CD8-positive, alpha-beta memory T cell (primary cell): ENCODE measurements at places on chromosomes 3 and 15. TPM values are rescaled to one million over a fixed set of nuclear protein-coding genes. Genes with fewer than 3 reads are reported as not detected.

GRCh38 chr3:145854499-145854898 lies 306.5 kb downstream of the PLOD2 start:
- no peak for DNase-seq
- no peaks in the 10 kb centered on the region for H3K36me3 ChIP-seq
- no peaks in the 10 kb centered on the region for H3K27me3 ChIP-seq
- H3K4me1 ChIP-seq, result no peaks in the 10 kb centered on the region
- H3K4me3 ChIP-seq, result no peak overlapping the region

DNA sequence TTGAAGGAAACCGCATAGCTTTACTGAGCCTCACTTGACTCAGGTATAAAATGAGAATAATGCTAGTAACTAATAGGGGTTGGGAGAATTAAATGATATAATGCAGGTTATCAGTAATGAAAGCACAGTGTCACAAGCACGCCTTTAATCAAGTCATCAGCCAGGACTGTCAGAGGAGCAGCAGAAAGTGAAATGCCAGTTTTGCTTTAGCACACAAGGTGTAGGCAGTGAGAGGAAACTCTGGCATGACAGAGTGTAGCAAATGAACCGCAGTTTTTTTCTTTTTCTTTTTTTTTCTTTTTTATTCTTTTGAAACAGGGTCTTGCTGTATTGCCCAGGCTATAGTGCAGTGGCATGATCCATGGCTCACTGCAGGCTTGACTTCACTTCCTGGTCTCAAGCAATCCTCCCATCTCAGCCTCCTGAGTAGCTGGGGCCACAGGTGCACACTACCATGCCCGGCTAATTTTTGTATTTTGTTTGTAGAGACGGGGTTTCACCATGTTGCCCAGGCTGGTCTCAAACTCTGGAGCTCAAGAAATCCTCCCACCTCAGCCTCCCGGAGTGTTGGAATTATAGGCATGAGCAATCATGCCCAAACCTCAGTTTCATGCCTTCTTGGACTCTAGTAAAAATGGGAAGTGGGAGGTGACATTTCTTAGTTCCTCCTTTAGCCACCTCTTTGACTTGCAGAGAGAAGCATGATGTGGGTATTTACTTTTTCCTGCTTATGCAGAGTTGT lies 9.7 kb upstream of the SCAANT1 start:
- no peaks in the 10 kb centered on the region for H3K27me3 ChIP-seq
- H3K4me1 ChIP-seq, result no peaks in the 10 kb centered on the region
- peaks cover 11% of the 10 kb centered on the region for H3K36me3 ChIP-seq
- DNase-seq, result no peak

- no peaks in the 10 kb centered on the region for H3K27me3 ChIP-seq
- peaks cover 4% of the 10 kb centered on the region for H3K4me1 ChIP-seq
- no peak for DNase-seq
- H3K36me3 ChIP-seq, result no peaks in the 10 kb centered on the region
- no peak overlapping the region for H3K27ac ChIP-seq
Observed at GRCh38 chr3:122802323-122802722, 7.5 kb downstream of the SLC49A4 start.

The SPESP1 gene
- 1.0 TPM for total RNA-seq

The DYNLT2B gene
- total RNA-seq, result 8.6 TPM
